ENCODE measurements at places on chromosomes 1 and 21.

- DNase-seq = no peak
Measured at GRCh38 chr1:77370583-77371306, 88.9 kb downstream of the AK5 start.

GRCh38 chr1:4433075-4433474 is 221.3 kb upstream of the AJAP1 start:
- no peak for DNase-seq

GRCh38 chr1:224433041-224433691 is 1.4 kb downstream of the WDR26 start:
- no peak for DNase-seq

- no peak for DNase-seq
Measured at GRCh38 chr21:44463724-44464123, 8.4 kb downstream of the LRRC3 start.

GRCh38 chr1:40637470-40638007 is 27.9 kb downstream of the RIMS3 start:
- DNase-seq = no peak

- no peak for DNase-seq
Measured at GRCh38 chr1:185679220-185679619, 55.0 kb upstream of the HMCN1 start.

GRCh38 chr1:204113896-204114295 is 37.9 kb downstream of the ETNK2 start:
- DNase-seq = no peak

DNA sequence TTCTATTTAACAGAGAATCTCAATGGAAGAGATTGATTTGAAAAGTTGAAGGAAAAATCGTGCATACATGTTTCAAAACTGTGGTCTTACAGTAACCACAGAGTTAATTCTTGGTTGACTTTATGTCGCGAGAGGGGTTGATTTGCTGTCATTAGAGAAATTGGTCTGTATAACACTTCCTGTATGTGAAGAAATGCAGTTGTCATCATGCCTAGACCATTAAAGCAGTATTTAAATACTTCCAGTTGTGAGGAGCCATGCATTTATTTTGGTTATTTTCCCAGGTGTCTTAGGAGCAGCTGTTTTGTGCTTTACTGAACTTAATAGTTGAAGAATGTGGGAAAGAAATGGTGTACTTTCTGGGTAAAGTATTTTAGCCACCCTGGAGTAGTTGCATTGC is 76.2 kb downstream of the NFIA start:
- no peak for DNase-seq

DNA sequence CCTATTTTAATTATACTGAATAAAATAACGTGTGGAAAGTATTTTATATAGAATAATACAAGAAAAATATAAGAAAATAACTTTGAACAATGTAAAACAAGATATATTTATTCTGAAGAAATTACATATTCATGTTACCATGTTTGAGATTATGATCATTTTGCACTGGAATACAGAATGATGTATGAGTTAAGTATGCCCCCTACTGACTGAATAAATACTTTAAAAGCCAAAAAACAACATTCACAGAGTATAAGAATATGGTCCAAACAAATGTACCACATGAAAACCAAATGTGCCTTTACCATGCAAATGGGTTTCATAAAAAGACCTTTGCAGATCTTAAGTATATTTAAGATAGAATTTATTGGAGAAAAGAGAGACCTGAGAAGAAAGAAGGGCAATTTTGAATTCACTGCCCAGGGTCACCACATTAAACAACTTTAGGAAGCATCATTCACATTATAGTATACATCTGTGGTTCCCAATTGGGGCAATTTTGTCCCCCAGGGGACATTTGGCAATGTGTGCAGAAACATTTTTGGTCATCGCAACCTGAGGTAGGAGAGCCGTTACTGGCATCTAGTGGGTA is 136.6 kb upstream of the GFI1 start:
- DNase-seq = no peak

DNA sequence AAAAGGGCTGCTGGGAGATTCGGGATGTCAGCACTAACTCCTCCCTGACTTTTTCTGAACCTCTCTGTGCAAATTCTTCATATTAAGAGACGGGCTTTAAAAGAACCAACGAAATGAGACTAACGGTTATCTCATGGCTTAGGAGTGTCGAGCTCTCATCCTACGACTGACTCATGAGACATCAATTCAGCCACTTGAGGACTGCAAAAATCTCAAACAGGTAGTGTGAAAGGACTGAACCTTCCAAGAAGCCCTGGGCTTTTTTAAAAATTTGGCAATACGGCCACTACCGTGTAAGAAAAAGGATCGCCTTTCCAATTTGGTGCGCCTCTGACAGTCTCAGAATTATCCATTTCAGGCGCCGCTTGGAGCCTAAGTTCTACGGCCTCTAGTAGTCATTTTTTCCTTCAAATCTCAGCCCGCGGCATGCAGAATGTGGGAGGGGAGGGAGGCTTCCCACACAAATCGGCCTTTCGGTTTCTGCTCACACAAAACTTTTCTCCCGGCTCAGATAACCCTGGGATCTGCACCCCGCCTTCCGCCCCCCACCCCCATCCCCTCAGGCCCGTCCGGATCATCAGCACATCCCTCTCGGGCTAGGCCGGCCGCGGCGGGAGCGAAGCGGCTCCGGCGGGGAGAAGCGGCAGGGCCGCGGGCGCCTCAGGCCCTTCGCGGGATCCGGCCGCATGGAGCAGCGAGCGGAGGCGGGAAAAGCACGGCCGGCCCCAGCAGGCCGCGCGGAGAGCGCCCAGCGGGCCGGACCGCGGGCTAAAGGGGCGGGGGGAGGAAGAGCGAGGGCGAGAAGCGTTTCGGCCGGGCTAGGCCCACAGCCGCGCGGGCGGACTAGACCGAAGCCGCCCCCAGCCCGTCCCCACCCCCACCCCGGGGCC is 618 bp downstream of the HNRNPR start:
- DNase-seq = no peak

- no peak for DNase-seq
Measured at GRCh38 chr1:212315907-212316306, 30.7 kb downstream of the PPP2R5A start.

- peak; percentile 59 for DNase-seq
Measured at GRCh38 chr1:154342836-154343472, 17.6 kb downstream of the ATP8B2 start.

DNA sequence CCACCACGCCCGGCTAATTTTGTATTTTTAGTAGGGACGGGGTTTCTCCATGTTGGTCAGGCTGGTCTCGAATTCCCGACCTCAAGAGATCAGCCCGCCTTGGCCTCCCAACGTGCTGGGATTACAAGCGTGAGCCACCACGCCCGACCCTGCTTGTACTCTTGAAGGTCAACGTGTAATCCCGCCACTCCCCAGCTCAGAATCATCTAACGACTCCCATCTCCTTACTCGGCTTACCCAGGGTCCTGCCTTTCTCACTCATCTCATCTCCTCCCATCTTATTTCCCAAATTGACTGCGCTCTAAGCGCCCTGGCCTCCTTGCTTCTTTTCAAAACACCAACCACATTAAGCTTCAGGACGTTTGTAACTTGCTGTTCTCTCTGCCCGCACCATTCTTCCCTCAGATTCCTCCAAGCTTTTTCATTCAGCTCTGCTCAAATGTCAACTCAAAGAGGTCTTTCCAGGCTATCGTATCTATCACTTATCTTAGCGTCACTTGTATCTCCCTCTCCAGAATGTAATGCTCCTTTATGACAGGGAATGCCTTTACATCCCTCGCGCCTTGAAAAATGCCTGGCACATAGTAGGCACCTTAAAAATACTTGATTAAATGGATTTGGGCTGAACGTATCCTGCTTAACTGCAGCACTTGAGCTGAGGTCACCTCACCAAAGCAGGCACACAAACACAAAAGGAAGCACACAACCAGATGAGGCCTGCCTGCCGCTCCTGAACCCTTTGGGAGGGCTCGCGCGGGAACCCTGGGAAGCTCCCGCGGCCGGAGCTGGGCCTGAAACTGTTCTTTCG is 1.4 kb upstream of the USP1 start:
- no peak for DNase-seq

DNA sequence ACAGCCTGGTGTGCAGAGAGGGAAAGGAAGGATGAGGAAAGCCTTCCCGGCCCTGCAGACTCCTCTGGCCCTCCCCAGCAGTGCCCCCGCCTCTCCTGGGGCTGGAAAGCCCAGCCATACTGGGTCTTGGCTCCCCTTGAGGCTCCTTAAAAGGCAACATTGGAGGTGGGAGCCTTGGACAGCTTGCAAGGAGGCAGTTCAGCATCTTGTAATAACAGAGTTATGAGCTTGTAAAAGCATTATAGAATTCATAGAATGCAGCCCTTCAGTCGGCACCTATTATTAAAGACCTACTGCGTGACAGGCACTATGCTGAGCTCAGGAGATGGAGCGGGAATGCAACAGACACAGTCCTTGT is 4.2 kb downstream of the TINAGL1 start:
- DNase-seq = no peak

GRCh38 chr1:172473302-172473701 is 29.4 kb upstream of the PIGC start:
- DNase-seq = no peak

GRCh38 chr21:44932408-44933181 is 7.2 kb upstream of the SLX9 start:
- DNase-seq = no peak

- no peak for DNase-seq
Measured at GRCh38 chr1:226429858-226430715, 22.2 kb upstream of the PARP1 start.

GRCh38 chr1:21270086-21270689 is 20.1 kb downstream of the ECE1 start:
- peak; percentile 63 for DNase-seq

DNA sequence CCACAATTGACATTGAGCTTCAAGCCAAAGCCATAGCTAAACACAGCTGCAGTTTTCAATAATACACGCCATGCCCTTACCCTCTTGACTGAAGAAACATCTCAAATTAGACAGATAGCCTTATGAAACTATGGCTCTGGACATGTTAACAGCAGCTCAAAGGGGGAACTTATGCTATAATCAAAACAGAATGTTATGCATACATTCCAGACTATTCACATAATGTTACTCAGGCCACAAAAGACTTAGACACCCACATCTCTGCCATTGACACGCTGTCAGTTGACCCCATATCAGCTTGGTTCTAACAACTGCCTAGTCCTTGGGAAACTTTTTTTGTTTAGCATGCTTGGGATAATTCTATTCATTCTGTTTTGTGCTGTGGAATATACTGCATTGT is 2.3 kb upstream of the NENF start:
- DNase-seq = no peak

DNA sequence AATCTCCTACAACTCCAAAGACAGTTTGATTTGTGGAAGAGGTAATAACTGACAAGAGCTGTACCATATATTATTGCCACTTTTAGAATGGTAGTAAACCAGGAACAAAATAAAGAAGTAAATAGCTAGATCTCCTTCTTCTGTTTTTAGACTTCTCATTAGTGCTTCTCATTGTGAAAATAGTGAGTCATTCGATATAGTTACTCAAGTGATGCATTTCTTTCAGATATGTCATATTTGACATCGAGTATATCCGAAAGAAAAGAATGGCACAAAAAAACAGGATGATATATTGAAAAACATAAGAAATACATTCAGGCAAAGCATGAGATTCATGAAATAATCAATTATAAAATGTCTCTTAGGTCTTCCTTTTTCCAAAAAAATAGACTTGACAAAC is 1346.1 kb downstream of the BRINP3 start:
- DNase-seq = no peak

DNA sequence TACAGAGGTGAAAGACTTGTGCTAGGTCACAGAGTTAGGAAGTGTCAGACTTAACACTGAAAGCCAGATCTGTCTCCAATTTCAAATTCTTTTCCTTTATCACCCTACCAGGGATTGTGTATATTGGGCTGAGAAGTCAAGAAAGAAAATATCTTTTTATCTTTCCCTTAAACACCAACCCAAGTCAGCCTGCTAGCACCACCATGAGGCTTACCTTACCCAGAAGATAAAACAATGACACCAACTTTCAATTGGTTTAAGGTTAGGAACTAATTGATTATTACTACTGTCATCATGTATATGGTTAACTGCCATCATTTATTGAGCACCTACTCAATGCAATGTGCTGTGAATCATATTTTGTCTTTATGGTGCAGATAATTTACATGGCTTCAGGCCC is 178.9 kb upstream of the FOXD3 start:
- no peak for DNase-seq

GRCh38 chr1:169491845-169492281 is 6.1 kb upstream of the SLC19A2 start:
- DNase-seq = no peak

DNA sequence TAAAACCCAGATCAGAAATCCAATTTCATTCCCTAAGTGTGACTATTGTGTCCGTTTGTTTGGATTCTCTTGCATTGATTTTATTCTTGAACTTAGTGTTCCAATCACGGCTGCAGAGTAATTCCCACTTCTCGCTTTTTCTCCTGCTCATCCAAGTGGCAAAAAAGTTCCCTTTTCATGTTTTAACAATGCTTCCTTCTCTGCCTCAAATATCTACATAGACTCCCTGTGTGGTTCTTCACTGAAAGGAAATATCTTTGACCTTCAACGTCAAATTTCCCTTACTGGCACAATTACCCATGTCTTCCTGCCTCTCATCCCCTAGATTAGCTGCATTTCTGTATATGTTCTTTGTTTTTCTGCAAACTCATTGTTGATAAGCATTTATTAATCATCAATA is 305.4 kb downstream of the BACH1 start:
- DNase-seq = no peak

GRCh38 chr21:46021398-46021797 is 39.8 kb downstream of the COL6A1 start:
- no peak for DNase-seq

DNA sequence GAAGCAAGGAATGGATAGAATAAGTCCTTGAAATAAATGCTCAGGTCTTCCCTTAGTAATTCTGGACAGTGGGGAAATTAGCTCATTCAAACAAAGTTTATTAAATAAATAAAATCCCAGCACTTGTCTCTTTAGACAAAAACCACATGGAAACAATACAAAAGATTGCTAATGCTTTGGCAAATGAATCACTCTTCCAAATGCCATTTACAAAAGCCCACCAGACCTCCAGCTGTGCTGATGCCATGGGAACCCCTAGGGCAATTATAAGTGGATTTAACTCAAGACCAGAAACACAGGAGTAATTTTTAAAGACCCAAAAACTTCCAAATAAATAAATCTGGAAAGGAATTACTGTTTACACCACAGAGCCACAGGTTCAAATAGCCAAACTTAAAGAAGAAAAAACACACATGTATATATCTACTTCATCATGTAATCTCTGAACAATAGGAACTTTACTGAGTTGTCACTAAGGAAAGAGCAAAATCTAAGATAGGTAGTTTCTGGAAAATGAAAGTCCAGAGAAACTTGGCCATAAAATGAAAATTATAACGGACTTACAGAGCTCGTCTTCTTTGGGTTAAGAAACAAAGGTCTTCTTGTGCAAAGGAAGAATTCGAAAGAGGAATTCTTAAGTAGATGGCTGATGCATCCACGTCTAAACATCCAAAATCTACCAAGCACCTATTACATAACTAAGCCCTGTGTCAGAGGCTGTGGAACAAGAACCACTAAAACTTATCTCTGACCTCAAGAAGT is 399.4 kb downstream of the SMYD3 start:
- DNase-seq = no peak
